ENCODE measurements at places on chromosomes 4 and X. TPM values are rescaled to one million over a fixed set of nuclear protein-coding genes. Genes with fewer than 3 reads are reported as not detected.

USP17L26 gene
- not detected for total RNA-seq

GRCh38 chrX:148416142-148416541 lies 84.3 kb upstream of the AFF2 start:
- no peak overlapping the region for H3K27ac ChIP-seq
- no peak overlapping the region for H3K4me3 ChIP-seq
- no peaks in the 10 kb centered on the region for H3K36me3 ChIP-seq
- peaks cover 4% of the 10 kb centered on the region for H3K27me3 ChIP-seq

DNA sequence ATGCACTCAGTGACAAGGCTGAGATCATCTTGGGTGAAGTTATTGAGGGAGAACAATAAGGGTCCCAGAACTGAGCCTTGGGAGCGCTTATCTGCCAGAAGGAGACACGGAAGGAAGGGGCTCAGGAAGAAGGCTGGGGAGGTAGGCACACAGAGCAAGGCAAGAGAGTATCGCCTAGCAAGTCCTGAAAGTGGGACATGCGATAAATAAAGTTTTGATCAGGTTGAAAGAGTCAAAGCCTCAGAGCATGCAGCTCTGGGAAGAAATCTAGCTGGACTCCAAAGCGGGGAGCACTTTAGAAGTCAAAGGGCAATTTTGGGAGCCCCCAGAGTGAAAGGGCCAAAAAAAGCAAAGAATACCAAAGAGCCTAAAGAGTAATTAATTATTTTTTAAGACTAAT lies 17.7 kb upstream of the ANXA3 start:
- peaks cover 21% of the 10 kb centered on the region for H3K27me3 ChIP-seq
- no peak overlapping the region for H3K27ac ChIP-seq
- no peaks in the 10 kb centered on the region for H3K36me3 ChIP-seq

CYLC1 gene
- total RNA-seq, result not detected

- peaks cover 14% of the 10 kb centered on the region for H3K36me3 ChIP-seq
- DNase-seq, result peak; percentile 50
- peaks cover 37% of the 10 kb centered on the region for H3K4me1 ChIP-seq
Observed at GRCh38 chrX:46628460-46629371, 55.2 kb downstream of the CHST7 start.

DNA sequence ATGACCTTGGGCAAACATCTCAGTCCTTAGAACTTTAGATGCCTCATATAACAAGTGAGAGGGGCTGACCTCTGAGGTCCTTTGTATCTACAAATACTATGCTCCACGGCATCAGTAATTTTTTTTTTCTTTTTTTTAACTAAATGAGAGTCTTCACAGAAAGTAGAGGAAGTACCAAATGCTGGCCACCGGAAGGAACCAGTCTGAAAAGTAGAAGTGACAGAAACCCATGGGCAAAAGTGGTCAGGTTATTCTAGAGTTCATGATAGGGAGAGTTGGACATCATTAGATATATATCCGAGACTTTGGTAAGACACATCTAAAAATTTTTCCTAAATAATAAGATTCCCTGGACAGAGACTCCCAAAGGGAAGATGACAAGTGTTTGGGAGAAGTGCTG lies 53.7 kb downstream of the COQ2 start:
- peaks cover 62% of the 10 kb centered on the region for H3K27me3 ChIP-seq
- H3K4me1 ChIP-seq, result peaks cover 42% of the 10 kb centered on the region
- DNase-seq, result no peak
- H3K27ac ChIP-seq, result no peak overlapping the region
- H3K4me3 ChIP-seq, result no peak overlapping the region
- H3K36me3 ChIP-seq, result peaks cover 17% of the 10 kb centered on the region

Data from activated CD8-positive, alpha-beta memory T cell treated with anti-CD3 and anti-CD28 coated beads, Interleukin-2, amount 10 ng/mL, durations not matched to agents 7 days and 5 days (primary cell).